K562 (cell line): ENCODE measurements at places on chromosomes 1 and 21.

DNA sequence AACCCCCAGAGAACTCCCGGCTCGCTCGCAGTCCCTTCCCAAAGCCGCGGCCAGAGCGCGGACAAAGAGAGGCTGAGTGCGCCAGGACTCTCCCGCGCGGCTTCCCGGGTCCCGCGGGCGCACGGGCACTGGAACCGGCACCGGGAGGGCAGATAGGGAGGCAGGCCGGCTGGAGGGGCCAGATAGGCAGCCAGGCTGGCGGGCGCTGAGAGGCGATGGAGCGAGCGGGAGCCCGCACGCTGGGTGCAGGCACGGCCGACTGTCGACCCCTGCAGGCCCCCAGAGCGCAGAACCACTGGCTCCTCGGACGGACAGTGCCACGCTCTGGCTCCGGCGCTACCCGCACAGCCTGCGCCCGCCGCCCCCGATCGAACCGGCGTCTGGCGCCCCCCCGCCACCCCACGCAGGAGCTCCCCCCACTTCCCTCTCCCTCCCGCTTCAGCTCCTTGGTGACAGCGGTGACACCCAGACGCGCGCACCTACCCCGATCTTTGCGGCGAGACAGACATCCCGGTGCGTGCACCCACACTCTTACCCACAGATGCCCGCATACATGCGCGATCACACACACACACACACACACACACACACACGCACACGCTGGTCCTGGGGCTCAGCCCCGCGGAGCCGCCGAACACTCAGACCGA, 534 bp downstream of the SLC6A9 start:
- peak; percentile 75 for DNase-seq

DNA sequence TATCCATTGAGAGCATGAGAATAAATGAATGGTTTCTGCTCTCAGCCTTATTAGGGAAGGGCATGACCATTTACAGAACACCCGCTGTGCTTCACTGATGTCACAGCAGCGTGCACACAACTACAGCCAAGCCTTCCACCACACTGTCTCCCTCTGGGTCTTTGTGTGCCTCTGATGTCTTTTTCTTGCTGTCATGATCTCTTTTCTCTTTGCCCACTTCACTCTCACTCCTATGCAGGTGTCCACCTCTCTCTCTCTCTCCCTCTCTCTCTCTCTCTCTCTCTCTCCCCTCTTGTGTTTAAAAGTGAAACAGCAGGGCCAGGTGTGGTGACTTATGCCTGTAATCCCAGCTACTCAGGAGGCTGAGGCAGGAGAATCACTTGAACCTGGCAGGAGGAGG, 232.5 kb upstream of the JUN start:
- DNase-seq = no peak

DNA sequence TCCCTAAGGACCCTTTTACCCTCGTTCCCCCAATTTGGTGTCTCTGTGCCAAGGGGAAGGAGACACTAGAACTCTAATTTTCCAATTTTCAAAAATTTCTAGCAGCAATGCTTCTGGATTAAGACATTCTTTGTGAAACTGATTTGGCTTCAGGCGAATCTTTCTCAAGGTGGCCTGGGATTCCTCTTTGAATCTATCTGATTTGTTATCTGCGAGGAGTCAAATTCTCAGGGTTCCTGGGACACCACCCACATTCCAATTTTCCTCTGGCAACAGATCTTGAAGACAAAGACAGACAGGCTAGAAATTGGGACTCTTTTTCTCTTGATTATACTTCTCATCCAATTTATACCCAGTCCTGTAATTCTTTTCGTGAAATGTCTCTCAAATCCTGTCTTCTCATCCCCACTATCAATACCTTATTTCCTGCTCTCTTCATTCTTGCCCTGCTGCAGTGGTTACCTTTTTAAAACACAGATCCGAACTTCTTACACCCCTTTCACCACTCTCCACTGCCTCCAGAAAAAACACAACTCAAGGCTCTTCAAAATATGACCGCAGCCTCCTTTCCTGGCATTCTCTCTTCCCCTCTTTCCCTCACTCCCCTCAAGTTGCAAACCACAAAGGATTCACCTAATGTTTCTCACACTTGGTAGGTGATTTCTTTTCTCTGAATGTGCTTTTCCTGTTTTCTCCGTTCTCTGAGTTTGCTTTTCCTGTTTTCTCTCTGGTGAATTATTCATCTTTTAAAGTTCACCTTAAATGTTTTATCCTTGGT, 2.7 kb upstream of the MPZL1 start:
- DNase-seq = no peak

DNA sequence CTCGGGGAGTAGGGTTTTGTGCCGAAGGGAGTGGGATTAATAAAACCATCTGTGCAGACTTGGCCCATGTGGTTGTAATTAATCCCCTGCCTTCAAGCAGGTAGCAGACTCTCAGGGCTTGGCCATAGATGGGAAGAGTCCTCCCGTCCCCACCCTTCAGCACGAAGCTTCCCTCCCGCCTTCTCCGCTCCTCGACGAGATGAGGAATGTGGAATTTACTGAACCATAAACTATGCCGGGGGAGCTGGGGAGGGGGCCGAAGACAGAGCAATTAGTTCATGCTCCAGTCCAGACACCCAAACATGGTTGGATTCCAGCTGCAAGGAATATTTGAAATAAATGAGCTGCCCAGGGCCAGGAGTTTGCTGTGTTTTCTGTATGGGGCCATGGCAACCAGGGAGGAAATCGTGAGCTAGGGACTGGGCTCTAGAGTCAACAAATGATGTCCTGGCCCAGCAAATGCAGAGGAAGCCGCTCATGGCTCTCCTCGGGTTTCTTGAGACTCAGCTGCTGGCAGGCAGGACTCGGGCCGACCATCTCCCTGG, 78.8 kb downstream of the SPSB1 start:
- DNase-seq = no peak
